ENCODE measurements at places on chromosomes 5 and 9.
A peak's percentile ranks its signal among the peaks of the same experiment; 100 is the strongest.

DNA sequence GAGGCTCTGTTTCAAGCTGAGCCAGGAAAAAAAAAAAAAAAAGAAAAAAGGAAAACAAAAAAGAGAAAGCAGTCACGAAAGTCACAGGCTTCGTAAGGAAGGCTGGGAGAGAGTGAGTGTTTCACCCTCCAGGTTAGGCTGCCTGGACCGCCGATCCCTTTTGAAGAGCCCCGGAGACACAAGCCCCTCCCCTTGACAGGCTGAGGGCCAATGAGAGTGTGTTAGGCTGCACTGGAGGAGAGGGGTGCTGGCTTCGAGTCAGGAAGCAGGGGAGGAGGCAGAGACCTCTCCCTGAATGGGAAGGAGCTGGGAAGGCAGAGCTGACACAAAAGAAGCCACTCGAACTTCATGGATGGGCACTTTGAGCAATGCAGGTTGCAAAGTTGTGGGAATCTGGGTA, at the start of gene NMUR2:
Gene NMUR2 (minus strand): TSS at position 135 of the 400 bp plus-strand sequence. CDS start 166 bp downstream, outside the sequence.
- no peak for DNase-seq

GRCh38 chr5:140855772-140856674, at the start of gene PCDHA10:
PCDHA10 (plus strand) TSS chr5:140855897; CDS start chr5:140856049, 152 bp downstream.
- DNase-seq, result no peak

- DNase-seq, result no peak
These were observed 113.8 kb upstream of the CDH6 start for GRCh38 chr5:31079668-31080067.

- peak; percentile 79 for DNase-seq
These were observed 704 bp downstream of the SUSD1 start for GRCh38 chr9:112174222-112174964.

DNA sequence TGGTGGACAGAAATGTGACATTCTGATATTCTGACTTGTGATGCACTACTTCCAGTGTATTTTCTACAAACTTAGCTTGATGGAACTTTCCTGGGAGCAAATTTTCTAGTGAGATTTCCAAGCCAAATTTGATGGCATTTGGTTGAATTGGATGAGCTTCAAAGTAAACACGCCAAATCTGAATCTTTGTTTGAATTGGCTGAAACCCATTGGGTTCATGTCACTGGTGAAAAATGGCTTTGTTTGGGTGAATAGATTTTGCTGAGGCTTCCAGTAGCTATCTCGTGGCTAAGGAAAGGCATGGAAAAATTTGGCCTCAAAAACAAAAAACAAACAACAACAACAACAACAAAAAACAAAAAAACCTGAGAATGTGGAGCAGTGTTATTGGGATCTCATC, 271.1 kb upstream of the RPS23 start:
- DNase-seq, result no peak
